ENCODE measurements at places on chromosomes 2 and 18.
A peak's percentile ranks its signal among the peaks of the same experiment; 100 is the strongest.

GRCh38 chr2:121710470-121711170 is 26.1 kb downstream of the NIFK start:
- no peak for DNase-seq

DNA sequence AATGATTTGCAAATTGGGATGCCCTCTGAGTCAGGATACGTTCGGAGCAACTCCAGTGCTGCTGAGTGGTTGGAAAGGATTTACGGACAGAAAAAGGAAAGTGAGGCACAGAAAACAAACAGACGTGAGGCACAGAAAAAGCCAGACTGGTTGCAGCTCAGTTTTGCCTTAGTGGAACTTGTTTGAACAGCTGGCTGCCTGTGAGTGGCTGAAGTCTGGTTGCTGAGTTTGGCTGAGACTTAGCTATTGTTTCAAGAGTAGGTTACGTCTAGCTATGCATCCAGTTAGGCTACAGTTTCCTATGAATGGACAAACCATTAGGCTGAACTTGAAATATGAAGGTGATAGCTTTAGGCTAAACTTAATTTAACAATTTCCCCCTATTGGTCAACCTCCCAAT is 256.6 kb downstream of the VAPA start:
- DNase-seq, result peak; percentile 19

DNA sequence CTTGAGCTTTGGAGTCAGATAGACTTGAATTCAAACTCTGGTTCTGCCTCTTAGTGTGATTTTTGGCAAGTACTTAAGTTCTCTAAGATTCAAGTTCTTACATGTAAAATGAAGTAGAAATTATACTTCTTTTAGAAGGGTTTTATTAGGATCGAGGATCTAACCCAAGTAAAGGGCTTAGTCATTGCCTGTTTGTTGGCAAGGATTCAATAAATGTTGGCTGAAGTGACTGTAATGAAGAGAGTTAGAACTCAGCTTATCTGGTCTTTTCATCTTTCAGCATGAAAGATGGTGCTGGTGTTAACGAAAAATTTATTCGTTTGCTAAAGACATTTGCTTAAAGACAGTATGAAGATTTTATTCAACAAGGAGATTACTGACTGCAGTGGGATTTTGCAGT is 315.9 kb upstream of the THUMPD2 start:
- no peak for DNase-seq

DNA sequence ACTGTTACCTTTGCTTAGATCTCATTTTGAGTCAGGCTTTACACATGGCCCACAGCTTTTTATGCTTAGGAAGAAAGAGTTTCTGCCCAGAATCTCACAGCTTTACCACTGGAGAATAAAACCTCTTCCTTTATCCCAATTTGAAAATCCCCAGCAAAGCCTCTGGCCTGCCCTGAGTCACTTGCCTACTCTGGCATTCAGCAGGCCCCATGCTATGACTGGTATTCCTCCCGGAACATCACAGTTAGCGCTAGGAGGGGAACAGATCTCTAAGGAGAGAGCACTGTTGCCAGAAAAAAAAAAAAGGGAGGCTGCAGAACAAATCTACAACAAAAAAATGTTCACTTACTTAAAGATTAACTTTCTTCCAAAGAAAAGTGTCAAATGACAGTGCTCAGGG is 152.9 kb upstream of the DNMT3A start:
- no peak for DNase-seq

GRCh38 chr18:44701227-44701626 is 20.5 kb downstream of the SETBP1 start:
- no peak for DNase-seq

DNA sequence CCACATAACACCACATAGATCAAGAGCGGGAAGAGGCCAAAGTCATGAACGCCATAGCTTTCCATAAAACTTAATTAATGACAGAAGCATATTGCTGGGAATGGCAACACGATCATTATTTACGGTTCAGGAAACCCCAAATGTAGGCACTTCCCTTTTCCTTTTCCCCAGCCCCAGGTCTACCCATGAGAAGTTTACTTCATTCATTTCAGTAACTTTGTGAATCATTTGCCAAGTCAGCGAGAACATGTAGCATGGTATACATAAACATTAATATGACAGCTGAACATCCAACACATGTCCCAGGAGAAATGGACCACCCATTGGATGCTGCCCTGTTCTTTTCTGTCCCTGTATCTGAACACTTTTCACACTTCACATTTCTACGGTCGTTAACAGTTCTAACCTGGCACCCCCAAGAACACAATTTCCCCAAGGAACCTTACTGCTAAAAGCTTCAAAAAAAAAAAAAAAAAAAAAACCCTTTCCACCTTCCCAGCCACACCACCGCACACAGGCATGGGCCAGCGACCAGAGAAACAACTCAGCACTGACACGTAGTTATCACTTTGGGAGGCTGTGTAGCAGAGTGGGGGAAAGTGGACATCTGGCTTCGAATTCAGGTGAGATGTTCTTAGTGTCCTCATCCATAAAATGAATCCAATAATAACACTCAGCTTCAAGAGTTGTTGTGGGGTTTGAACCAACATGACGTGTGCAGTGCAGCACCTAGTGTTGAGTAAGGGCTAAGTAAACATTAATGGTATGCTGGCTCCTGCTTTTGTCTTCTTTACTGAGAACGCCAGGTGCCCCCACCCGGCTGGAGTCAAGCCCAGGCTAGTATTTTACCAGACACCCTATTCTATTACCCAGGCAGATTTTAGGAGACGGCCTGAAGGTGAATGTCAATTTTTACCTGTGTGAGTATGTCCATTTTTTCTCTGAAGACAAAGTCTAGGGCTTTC is 371.5 kb downstream of the LNPK start:
- no peak for DNase-seq

DNA sequence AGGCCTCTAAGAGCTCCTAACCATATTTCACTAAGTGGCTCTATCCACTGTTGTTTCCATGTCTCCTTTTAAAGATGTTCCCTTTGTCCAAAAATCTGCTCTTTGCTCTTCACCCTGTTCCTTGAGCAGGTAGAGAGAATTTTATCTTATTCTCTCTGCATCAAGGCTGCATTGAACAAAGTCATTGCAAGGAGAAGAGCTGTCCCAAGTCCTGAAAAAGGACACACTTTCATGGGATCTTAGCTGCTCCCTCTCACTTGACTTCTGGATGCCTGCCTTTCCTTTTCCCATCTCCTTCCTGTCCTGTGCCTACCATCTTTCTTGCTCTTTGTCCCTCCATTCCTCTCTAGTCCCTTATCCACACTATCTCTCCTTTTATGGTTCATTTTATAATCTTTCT is 235.2 kb upstream of the THSD7B start:
- no peak for DNase-seq

- DNase-seq, result no peak
These were observed 52.5 kb downstream of the USP40 start for GRCh38 chr2:233513953-233514655.

GRCh38 chr18:74806700-74807416 is 209.2 kb downstream of the ZNF407 start:
- no peak for DNase-seq

DNA sequence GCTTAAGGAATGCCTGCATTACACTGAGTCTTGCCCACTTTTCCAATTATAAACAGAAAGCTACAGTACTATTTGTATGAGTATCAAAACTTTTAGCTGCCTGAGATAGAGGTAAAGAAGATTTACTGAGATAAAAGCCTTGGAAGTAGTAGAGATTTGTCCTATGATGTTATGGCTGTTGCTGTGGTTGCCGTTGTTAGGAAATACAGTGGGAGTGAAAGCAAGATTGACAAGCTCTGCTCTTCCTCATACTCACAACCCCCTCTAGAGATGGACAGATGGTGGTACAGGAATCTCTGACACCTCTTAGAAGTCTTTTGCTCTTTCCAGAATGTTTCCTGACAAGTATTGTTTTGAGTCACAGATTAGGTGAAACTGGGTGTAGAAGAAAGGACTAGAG is 242.5 kb downstream of the RPIA start:
- DNase-seq, result no peak

DNA sequence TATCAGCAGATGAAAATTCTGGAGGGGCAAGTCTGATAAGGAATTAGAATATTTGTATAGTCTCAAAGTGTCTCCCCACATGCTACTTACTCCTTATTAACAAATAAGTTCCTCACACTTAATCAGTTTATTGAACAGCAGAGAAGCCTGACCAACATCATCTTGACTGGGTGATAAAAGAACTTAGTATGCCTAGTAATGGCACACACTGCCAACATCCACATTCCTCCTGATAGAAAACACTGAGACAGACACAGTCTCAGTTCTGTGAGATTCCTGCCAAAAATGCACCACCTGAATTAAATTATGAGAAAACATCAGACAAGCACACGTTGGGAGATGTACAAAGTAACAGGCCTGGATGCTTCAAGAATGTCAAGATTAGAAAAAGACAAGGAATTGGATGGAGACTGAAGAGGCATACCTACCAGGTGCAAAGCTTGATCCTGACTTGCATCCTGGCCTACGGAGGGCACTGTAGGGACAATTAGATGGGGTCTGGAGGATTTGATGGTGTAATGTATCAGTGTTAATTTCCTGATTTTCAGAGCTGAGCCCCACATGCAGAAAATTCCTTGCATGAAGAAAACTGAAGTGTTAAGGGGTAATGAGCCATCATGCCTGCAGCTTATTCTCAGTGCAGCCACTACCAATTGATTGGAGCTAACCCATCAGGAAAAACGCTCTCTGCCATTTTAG is 200.4 kb upstream of the SH3BP4 start:
- no peak for DNase-seq

- DNase-seq, result no peak
These were observed 20.0 kb downstream of the TRIP12 start for GRCh38 chr2:229901819-229902218.

- no peak for DNase-seq
These were observed 53.5 kb upstream of the TGFA start for GRCh38 chr2:70607121-70607561.

DNA sequence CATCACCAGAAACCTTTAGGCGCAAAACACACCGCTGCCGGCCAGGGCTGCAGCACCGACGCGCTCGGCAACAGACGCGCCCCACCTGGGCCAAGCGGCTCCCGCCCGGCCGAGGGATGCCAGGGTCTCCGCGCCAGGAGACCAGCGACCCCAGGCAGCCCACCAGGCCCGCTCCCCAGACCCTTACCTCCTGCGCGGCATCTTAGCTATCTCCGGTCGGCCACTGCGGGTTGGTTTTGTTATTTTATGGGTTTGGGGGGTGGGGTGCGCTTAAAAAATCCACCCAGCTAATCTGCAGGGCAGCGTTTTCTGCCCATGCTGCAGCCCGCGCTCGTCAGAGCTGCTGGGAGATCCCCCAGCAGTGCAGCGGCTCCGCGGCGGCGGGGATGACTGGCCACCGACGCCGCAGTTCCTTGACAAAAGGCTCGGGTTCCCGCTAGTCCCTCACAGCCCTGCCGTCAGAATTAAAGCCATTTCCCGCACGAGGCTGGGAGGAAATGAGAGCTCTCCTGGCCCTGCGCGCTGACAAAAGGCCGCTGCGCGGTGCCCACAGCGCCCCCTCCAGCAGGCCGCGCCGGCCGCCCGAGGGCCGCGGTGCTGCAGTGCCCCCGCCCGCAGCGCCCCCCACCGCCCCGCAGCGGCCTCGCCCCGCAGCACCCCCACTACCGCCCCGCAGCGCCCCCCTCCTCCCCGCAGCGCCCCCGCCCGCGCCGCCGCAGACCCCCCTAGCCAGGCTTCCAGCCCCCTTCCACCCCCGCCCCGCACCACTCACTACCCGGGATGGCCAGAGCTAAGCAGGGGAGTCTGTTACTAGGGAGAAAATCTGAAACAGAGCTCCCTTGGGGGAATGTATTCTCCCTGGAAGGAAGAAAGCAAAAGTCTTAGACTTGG is at the start of gene ADD2:
TSS of gene ADD2 (minus strand) at position 502 of the 891 bp plus-strand sequence. CDS start 61,792 bp downstream, outside the sequence.
- peak; percentile 62 for DNase-seq

GRCh38 chr2:98175811-98176210 is 88.8 kb downstream of the VWA3B start:
- peak; percentile 53 for DNase-seq

DNA sequence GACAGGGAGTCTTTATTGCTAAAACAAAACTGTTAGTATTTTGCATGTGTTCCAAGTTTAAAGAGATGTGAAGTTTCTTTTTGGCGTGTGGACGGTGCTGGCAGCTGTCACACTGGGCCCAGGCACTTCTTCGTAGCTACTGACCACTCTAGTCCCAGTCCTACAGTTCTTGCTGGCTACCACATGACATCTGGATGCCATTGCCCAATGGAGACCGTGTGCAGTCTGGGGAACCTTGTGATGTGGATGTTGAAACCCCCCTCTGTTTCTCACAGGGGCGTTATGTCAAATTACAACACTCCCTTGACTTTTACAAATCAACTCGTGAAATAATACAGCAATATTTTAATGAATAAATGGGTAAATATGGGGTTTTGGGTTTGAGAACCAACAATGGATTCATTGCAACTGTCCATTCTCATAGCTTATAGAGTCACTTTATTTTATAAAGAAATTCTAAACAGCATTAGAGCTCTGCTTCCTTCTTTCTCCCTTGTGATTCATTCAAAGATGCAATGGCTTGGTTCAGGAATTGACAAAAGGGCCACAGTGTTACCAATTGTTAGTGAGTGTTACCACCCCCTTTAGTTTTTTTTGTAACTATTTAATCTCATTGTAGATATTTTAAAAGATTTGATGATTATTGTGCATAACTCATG is 1.2 kb downstream of the GPD2 start:
- DNase-seq, result no peak

DNA sequence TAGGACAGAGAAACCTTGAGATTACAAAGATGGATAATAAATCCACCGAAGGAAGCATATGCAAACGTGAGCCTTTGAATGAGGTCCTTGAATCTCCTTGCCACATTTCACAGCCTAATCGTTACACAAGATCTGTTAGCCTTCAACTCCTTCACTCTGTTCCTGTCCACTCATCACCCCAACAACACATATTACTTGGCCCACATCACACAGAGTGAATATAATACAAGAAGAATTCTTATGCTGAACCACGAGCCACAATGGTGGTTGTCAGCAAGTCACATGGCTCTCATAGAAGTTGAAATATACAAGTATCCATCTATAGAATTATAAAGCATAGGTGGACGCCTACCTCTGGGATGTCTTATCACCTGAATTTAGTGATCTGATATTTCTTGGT is 12.6 kb downstream of the ZBTB7C start:
- no peak for DNase-seq

- DNase-seq, result peak; percentile 61
These were observed 48.7 kb downstream of the ATOH8 start for GRCh38 chr2:85802354-85803103.

GRCh38 chr2:3091696-3092095 is 285.9 kb downstream of the EIPR1 start:
- DNase-seq, result no peak

DNA sequence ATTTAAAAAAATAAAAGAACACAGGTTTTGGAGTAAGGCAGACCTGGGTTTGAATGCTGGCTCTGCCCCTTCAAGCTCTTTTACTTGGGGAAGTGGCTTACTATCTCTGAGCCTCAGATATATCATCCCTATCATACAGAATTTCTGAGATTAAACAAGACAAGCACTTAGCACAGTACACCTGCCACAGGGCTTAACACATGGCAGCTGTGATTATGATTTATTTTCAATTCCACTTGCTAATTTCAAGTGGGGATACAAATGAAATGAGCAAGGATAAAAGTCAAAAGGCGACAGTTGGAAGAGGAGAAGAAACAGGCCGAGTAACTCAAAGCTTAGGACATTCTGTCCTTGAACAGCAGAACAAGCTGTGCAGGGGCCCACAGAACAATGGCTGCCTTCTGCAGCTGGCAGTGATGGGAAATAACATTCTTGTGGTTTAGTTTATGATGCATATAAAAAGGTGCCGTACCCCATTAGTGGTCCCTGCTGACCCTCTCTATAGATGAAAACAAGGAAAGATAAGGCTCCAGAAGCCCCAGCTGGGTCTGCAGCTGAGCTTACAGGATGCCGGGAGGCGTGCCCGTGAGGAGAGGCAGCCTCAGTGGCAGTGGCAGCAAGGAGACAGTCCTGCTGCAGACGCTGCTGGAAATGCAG is 45.3 kb downstream of the KIF3C start:
- no peak for DNase-seq
